ENCODE measurements at places on chromosomes 1 and 21.

- DNase-seq: no peak
These were observed 65.4 kb upstream of the STUM start for GRCh38 chr1:226482975-226483700.

DNA sequence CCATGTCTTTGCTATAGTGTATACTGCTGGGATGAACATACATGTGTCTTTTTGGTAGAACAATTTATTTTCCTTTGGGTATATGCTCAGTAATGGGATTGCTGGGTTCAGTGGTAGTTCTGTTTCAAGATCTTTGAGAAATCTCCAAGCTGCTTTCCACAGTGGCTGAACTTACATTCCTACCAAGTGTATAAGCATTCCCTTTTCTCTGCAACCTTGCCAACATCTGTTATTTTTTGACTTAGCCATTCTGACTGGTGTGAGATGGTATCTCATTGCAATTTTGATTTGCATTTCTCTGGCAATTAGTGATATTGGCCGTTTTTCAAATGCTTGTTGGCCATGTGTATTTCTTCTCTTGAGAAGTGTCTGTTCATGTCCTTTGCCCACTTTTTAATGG lies 37.5 kb upstream of the ANGPTL1 start:
- DNase-seq: no peak

GRCh38 chr21:45888386-45889009 lies 93.1 kb upstream of the COL6A1 start:
- no peak for DNase-seq

DNA sequence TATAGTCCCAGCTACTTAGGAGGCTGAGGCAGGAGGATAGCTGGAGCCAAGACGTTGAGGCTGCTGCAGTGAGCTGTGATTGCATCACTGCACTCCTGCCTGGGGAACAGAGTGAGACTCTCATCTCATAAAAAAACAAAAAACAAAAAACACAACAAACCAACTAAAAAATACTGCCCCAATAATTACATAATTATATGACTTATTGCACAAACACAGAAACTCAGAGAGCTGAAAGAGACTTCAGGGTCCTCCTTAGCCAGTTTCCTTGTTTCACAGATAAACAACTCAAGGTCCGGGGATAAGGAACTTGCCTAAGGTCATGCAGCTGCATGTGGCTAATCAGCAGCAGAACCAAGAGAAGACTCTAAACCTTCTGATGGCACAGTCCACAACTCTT lies 11.9 kb downstream of the EXTL2 start:
- DNase-seq: no peak

DNA sequence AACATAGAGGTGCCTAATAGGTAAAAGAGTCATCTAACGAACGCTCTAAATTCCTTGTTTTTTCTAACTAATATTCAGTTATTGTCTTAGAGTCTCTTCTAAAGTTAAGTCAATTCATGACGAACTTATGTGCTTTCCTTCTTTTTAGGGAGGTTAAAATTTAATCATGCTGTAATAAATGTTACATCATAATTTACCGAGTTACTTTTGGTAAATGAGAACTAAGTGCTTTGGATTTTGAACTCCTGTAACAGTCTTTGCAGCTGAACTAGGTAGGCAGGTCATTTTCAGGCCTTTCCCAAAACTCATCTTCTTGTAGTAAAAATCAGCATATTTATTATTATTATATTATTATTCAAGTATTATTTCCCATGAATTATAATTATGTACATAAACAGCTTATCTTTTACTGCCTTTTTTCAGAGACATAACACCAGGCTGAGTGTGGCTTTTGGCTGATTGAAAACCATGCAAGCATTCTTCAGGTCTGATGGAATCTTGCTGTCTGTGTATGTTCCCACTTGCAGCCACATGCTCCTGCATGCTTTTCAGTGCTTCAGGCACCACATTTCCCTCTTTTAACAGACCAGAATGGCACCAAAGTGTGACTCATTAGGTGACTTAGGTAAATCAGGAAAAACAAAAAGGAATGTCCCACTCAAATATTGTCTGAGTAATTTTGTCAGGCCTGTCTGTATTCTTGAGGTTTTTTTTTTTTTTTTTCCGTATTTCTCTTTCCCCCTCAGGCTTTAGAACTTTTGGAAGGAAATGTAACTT lies 81.0 kb upstream of the CD55 start:
- DNase-seq: no peak

- DNase-seq: no peak
These were observed 10.9 kb downstream of the IER5 start for GRCh38 chr1:181099152-181100014.

DNA sequence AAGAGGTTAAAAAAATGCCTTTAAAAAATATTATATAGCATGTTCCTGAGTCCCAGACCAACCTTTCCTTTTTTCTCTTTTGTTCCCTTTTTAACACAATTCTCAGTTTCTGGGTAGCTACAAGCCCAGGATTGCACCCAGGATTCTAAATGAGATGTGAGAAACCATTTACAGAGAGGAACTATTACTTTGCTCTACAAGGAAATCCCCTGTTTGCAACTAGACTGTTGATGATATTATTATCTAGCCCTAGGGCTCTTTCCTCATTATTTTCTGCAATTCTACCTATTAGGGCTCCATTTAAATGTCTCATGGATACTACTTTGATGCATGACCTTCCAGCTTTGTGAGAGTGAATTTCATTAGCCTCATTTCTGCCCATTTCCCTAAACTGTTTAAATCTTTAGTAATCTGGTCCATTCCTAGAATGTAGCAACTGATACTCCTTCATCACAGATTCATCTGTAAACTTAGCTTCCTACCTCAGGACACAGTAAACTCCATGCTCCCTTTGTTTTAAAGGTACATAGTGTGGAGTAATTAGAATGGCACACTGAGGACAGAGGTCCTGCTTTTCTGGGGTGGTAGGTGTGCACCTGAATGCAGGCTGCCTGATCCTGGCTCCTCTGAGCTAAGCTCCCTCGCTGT lies 7.1 kb upstream of the KIF14 start:
- DNase-seq: no peak

DNA sequence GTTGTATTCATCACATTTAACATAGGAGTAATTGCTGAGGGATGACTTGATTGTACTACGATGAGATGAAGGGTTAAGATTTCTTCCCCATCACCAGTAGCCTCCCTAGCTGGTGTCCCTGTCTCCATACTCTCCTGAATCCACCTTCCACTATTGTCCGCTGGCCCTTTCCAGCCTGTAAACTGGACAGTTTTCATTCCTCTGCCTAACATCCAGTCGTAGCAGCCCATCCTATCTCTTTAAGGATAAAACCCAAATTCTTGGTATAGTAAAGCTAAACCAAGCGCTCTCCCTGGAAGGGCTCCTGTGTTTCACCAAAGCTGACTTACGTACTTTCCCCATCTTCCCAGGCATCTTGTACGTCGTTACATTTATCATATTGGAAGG lies 670 bp downstream of the COX20 start:
- DNase-seq: no peak

GRCh38 chr1:115755456-115756370 lies 12.8 kb downstream of the CASQ2 start:
- no peak for DNase-seq

DNA sequence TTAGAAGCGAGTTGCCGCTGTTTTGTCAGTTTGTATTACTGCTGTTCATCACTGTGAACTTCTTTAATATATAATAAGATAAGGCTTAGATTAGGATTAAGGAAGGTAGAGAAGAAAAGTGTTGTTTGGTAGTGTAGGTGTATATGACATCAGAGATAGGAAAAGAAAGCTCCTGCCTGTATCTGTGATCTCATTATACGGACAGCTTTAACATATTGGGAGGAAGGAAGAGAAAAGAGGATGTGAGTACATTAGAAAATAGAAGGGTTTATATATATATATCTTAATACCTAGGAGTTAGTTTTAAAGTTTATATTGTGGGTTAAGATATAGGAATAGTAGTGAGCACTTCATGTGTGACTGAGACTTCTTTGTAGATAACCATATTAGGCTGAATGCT lies 71.0 kb downstream of the RALGPS2 start:
- DNase-seq: no peak

- no peak for DNase-seq
These were observed 51.1 kb upstream of the RGS21 start for GRCh38 chr1:192265516-192266173.

DNA sequence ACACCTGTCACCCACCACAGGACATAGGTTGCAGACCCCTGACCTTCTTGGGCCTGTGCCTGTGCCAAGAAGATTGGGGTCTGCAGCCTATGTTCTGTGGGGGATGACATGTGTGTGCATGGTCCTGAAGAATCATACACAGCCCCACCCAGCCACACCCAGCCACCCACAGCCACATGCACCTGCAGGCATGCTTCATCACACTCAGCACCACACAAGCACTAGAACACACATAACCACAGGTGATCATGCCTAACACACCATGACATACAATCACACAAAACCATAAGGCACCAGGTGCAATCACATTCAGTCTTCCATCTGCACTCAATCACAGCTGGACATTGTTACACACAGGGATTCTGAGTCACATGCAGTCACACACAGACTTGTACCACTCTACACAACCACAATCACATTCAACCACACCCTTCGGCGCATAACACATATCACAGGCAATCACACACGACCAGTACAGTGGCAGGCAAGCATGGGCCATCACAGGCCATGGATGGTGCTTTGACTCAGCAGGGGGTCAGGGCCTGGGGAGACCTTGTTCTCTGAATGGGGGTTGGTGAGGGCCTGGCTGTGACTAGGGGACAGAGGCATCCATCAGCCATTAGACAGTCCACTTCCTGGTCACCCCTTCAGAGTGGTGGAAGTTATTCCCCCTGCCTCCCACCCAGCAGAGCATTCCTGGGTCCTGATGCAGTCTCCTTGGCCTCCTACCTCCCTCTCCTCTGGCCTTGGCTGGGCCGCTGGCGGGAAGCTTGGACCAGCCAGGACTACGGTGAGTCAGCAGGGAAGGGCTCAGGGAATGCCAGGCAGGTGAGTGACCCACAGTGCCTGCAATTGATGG lies 44.3 kb upstream of the EPS8L3 start:
- no peak for DNase-seq

DNA sequence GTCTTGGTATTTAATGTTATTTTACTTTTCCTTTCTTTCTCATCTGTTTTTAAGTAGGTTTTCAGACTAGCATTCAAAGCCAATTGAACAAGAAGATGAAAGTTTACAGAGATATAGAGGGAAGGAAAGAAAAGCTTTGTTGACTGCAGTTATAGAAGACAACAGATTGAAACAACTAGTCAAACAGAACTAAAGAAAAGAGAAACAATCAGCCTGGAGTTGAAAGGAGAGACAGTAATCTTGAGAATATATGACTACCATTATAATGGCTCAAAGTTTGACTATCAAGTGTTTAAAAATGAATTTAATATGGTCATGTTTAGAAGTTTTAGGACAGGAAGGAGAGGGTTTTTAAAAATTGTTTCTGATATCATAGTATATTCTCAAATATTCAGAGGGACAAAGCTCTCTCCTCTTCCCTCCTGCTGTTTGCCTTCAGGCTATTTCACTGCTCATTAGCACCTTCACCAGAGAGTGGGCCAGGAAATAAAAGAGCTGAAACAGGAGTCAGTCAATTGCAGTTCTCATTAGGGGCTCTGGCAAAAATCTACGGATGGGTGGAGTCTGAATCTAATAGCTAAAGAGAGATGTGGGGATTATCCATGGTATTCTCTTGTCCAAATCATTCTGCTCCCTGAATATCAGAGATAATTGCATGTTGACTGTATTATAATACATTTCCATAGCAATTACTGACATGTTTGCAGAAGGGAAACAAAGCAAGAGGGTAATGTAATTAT lies 577.8 kb downstream of the BRINP3 start:
- no peak for DNase-seq

GRCh38 chr1:219582865-219583264 lies 30.0 kb downstream of the ZC3H11B start:
- DNase-seq: no peak

GRCh38 chr1:218123968-218124367 lies 161.1 kb upstream of the RRP15 start:
- DNase-seq: no peak

- DNase-seq: no peak
These were observed 31.3 kb downstream of the SDCCAG8 start for GRCh38 chr1:243287123-243287460.

DNA sequence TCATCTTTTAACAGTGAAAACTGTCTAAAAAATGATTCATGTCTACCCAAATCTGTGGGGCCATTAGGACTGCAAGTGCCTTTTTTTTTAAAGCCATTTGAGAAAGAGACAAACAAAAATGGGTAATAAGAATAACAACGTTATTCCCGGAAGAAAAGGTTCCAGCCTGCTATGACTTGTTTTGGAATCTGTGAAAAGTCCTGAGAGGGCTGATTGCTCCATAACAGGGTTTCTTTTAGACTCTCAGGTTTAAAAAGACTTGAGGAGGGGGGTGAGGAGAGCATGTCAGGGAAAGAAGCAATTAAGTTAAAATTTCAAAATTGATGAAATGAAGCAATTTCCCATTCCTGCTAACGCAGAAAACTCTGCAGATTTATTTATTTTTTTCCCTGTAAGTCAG lies 56.4 kb downstream of the CACHD1 start:
- DNase-seq: no peak

- DNase-seq: no peak
These were observed 116.5 kb upstream of the SLC45A1 start for GRCh38 chr1:8201331-8201861.

DNA sequence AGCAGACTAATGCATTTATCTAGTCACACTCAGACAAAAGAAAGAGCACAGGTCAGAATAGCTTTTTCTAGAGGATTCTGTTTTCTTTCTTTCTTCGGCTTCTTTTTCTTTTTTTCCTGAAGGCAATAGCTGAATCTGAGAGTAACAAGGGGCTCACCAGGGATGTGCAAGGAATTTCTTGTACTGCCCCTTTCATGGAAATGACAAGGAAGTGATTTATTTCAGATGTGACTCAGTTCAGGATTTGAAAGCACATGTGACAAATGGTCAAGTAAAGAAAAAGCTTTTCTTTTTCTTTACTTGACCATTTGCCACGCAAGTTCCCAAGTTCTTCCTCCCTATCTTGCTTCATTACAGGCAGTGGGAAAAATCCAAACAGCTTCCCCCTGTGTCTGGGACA lies 202.0 kb downstream of the GABPA start:
- DNase-seq: no peak

GRCh38 chr1:22030473-22030872 lies 22.0 kb upstream of the CDC42 start:
- no peak for DNase-seq

Measured in tibial artery (tissue), 4 donors.